ENCODE measurements at places on chromosomes 16 and 17. TPM values are rescaled to one million over a fixed set of nuclear protein-coding genes. Genes with fewer than 3 reads are reported as not detected.

The PABPN1L gene
- not detected for polyA plus RNA-seq

The TNFRSF13B gene
- polyA plus RNA-seq: not detected

DNA sequence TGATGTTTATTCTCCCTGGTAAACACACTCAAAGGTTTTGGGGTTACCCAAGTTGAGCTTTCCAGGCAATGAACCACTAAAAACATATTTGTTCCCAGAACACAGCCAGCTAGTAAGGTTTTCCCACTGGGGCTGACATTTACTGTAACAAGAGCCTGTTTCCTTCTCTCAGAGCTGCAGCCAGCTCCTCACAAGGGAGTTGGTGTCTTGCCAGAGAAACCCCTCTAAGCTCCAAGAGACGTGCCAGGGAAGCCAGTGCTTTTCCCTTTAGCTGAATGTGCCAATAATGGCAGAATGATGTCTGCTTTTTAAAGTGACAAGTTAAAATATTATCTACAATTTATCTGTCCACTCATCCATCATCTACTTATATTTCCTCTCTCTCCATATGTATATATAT lies 170.8 kb upstream of the RBFOX1 start:
- no peak for DNase-seq

GRCh38 chr16:83258366-83258928 lies 549.3 kb upstream of the HSBP1 start:
- no peak for DNase-seq

DNA sequence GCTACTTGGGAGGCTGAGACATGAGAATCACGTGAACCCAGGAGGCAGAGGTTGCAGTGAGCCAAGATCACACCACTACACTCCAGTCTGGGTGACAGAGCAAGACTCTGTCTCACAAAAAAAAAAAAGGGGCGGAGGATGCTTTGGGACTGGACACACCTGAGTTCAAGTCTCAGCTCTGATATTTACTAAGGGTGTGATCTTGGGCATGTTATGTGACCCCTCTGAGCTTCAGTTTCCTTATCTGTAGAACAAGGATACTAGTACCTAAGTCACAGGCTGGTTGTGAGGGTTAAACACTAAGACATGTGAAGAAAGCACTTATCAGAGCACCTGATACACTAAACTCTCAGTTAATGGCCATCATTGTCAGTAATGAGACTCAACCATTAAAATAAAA lies 25.9 kb downstream of the HOXB1 start:
- no peak for DNase-seq

The CXCL16 gene
- polyA plus RNA-seq: 6.1 TPM

DNA sequence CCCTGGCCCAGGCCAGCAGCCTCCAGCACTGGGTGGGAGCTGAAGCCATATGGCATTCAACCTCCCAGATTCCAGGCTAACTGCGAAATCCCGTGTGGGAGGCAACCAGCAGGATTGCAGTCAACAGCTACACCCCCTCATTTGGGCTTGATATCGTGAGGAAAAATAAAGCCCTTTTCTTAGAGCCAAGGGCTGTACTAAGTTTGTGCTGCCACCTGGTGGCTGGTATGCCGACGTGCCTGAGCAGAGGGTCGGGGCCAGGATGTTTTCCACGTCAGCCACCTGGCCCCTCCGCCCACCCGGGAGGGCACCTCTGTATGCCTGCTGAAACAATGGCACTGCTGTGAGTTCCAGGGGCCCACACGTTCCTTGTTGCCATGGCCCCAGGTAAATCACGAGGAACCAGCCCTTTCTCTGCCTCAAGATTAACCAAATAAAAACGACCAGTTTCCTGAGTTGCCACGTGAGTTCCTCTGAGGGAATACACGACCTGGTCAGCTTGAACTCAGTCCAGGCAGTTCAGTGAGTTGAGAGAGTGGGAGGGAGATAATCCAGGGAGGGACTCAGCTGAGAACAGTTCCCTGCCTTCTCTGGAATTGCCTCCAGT lies 9.0 kb downstream of the TMEM98 start:
- DNase-seq: peak; percentile 90

The KRT14 gene
- polyA plus RNA-seq: 0.12 TPM

GRCh38 chr17:61128661-61129115 lies 271.0 kb upstream of the TBX2 start:
- no peak for DNase-seq

The BICDL2 gene
- not detected for polyA plus RNA-seq

The NAGLU gene
- polyA plus RNA-seq: 54.2 TPM

DNA sequence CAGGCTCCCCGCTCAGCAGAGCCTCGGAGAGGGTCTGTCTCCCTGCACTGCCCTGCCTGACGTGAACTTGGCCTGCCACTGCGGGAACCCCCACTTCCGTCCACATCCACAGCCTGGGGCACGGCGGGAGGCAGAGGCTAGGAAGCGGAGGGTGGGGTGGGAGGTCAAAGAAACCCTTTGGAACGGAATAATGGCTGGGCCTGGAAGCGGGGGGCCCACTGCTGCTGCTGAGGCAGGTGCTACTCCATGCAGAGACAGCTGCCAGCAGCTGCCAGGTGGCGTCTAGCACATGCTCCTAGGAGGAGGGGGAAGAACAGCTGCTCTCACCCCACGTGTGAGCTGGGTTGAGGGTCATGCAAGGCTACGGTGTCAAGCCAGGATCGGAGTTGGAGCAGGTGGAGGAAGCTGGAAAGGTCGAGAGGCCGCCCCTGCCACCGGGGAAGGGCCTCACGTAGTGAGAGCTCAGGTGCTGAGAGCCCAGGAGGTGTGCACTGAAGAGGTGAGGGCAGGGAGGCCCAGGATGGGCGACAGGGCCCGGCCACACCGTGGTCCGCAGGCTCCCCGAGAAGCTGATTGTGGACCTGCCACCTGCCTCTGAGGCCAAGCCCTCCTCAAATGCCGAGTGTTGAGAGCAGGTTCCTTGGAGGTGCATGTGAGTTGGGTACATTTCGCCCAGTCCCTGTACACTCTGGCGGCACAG lies 9.8 kb downstream of the FSCN2 start:
- DNase-seq: no peak

DNA sequence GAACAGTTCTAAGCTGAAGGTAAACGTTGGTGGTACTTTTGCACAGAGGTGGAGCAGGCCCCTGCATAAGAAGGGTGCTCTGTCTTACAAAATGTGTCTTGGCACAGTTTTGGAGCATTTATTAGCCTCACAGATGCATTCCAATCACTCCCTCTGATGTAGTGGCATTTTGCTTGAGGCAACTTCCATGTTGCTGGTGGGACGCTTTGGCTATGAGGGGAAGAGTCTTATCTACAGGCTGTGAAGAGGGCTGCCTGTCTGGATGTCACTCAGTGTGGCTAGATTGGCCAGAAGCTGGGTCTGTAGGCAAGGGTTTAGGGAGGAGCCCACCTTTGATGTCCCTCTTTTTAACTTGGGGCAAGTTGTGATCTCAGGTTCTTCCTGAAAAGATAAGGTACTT lies 2.6 kb upstream of the RARA start:
- DNase-seq: no peak

The PRSS27 gene
- polyA plus RNA-seq: 0.33 TPM

- DNase-seq: no peak
Observed at GRCh38 chr16:396199-396598, 800 bp upstream of the NME4 start.

- DNase-seq: no peak
Observed at GRCh38 chr17:42018988-42019387, 902 bp upstream of the NKIRAS2 start.

DNA sequence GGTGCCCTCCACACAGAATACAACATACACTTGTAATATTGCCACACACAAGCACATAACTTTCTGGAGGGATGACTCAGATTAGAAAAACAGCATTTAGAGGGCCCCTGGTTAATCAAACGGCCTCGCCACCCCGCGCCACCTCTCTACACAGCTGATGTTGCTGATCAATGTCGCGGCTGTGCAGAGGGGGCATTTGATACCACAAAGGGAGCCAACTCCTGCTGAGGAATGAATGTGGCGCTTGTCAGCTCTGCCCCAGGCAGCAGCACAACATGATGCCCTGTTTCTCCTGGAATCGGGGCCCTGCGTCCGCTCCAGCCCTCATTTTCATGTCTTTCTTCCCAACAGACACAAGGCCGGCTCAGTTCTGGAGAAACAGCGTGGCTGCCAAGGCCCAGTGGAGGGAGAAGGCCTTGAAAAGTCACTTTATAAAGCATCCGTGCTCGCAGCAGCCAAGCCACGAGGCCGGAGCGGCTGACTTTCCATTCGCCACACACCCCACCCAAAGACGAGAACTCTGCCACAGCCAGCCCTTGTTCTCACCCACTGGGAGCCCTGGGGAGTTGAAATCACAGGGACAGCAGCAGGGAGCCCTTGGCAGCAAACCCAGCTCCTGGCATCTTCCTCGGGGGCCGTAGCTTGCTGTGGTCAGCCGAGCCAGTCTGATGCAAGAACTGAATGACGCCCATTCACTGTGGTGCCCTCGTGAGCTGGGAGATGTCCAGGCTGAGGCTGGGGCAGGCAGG lies 65.6 kb downstream of the XYLT1 start:
- no peak for DNase-seq

The TEX14 gene
- 0.02 TPM for polyA plus RNA-seq

The CA10 gene
- not detected for polyA plus RNA-seq

GRCh38 chr17:41650794-41651624 lies 26.6 kb upstream of the KRT17 start:
- no peak for DNase-seq

GRCh38 chr16:52561910-52562741 lies 15.2 kb upstream of the TOX3 start:
- no peak for DNase-seq

DNA sequence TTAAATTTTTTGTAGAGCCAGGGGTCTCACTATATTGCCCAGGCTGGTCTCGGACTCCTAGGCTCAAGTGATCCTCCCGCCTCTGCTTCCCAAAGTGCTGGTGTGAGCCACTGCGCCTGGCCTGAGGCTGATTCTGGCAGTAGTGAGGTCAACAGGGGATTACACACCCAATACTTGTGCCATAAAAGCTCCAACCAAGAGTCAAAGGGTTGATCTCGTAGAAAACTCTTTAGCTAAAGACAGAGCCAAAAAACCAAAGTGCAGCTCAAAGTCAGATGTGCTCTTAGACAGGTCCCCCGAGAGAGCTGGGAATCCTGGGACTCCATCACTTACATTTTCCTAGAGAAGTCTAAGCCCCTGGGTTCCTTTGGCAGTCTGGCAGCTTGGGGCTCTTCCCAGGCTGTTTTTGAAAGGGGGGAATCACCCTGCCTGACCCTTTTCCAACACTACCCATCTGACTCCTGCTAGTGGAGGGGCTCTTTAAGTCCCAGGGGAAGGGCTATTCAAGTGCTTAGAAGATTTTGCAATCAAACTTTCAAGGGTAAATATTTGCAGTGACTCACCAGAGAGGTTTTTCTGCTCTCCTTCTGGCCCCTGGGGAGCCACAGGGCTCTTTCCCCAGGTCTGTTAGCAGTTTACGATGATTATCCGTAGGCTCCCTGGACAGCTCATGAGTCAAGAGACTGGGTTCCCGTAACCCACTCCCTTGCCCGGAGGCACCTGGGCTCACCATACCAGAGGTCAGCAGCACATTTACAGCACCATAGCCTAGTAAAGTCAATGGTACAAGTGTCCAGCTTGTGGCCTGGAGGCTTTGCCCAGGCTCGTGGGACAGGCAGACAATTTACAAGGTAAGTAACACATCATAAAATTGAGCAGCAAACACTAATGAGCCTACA lies 408.7 kb downstream of the SLC39A11 start:
- DNase-seq: no peak

DNA sequence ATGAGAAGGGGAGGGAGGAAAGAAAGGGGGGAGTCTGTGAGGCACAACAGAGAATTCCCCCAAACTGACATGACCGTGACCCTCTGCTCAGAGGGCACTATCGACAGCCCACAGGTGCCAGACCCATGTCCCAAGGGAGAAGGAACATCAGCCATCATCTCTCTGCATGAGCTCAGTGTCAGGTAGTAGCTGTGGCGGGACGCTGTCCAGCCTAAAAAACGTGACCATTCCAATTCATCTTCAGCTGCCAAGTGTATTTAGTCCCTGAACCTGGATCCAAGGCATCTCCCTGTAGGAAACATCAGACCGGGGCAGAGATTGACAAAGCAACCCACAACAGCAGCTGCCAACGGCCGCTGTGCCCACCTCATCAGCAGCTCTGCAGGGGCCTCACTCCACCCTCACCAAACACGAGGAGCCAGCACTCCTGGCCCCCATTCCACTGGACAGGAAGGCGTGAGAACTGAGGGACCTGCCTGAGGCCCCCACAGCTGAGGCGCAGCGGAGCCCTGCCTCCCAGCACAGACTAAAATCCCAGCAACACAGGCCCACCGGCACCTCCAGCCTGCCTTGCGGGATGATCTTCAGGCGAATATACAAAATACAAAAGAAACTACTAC lies 8.6 kb downstream of the TAF1C start:
- DNase-seq: no peak

DNA sequence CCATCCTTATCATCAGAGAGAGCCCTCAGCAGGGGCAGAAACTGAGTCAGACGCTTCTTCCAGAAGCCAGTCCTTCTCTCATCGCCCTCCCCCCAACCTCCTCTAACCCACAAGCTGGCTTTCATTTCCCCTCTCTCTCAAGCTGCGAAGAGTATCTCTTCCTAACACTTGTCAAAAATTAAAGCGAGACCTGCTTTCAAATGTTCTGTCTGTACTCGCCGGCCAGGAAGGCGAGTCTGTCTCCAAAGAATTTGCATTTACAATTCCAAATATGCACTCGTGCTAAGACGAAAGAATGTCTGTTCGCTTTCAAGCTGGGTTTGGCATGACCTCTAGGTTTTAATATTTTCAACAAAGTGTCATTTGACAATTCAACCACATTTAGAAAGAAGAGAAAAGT lies 140.4 kb downstream of the RGS9 start:
- DNase-seq: no peak

DNA sequence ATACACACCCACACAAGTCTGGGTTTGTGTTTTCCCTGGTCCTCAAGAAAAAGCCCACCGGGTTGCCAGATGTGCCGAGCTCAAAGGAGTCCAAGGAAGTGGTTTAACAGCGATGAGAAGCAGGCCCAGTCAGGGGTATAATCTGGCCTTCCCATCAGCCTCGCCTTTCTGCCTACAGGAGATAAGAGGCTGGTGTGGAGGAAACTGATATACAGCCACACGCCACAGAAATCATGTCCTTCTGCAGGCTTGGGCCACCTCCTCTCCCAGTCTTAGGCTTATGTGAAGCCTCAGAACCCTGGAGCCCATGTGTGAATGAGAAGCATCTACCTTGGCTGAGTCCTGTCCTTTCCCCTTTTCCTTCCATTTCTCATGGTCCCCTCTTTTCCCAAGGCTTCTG lies 43.6 kb upstream of the MMP2 start:
- DNase-seq: no peak

GRCh38 chr16:50267151-50267631 lies 840 bp downstream of the ADCY7 start:
- no peak for DNase-seq

The CRYBA1 gene
- not detected for polyA plus RNA-seq

The KRTAP2-1 gene
- polyA plus RNA-seq: not detected

DNA sequence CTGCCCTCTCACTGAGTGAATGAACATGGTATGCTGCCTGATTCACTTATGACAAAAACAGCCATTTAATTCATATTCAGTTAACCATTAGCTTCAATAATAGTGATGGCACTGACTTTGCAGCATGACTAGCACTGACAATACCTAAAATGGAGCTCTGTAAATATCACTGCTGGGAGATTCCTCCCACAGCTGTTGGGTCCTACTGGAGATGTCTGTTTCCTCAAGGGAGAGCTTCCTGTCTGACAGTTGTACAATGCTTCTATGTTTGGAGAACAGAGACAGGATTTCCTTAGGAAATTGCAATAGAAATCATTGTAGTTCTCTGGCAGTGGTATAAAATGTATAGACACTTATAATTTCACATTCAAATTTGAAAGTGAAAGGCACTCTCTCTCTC lies 695.9 kb upstream of the CDH8 start:
- DNase-seq: no peak

The CNTD1 gene
- polyA plus RNA-seq: not detected

GRCh38 chr16:69111876-69112230 lies 6.4 kb downstream of the HAS3 start:
- DNase-seq: no peak

All from endothelial cell of umbilical vein (primary cell).